Osteoblast (primary cell): ENCODE measurements at places on chromosomes 5 and 9.

DNA sequence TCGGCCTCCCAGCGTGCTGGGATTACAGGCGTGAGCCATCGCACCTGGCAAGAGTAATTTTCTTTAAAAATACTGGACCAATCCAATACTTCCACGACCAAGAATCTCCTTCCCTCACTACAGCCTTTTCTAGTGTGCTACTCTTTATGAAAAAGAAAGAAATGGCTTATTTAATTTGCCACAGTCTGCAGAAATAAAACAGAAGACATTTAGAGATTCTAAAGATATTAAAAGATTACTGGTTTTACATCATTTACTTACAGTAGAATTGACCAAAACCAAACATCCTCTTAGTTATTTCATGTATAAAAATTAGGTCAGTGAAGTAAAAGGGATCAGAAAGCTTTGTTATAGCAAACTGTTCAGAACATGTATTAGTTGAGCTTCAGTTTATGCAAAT is 679.6 kb downstream of the MAT2B start:
- no peak for DNase-seq

DNA sequence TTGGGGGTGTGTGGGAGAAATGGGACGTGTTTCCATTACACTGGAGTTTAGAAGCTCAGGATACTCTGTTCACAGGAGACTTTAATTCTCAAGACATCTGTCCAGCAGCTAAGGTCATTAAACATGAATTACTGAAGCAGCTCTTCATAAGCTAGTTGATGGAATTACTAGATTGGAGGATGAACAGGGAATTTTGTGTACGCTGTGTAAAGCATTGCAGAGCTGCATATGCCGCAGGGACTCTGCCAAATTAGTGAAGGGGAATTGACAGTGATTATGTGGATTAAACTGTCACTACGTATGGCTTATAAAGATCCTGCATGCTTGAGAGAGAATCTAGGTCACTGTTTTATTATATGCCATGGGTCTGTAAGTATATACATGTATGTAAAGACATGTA is 177.5 kb upstream of the TBC1D2 start:
- no peak for DNase-seq

- peak; percentile 98 for DNase-seq
Observed at GRCh38 chr5:149367249-149367971, 9.6 kb downstream of the PCYOX1L start.

DNA sequence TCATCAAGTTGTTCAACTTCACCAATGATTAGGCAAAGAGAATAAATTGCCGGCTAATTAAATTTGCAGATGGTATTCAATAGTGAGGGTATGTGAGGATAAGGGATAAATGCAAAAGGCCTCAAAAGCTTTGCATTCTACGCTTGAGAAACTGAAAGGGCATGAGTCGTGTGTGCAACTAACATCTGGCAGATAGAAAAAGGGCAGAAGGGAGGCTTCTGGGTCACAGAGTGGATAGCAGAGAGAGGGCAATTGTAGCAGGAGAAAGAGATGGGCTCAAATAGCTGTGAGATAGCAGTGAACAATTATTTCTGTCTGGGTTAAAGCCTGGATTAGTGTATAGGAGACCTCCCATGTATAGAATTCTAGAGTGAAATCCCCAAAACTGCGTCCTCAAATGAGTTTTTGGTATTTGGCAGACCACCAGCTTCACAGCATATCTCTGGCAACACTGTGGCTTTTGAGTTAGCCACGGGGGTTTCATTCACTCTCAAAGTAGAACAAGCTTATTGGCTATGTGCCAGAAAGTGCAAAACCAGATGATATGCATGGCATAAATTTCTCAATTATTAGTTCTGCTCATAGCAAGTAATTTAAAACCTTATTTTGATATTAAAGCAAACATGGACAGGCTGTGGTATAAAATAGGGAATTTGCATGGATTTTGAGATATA is 586.3 kb downstream of the BRINP1 start:
- no peak for DNase-seq

DNA sequence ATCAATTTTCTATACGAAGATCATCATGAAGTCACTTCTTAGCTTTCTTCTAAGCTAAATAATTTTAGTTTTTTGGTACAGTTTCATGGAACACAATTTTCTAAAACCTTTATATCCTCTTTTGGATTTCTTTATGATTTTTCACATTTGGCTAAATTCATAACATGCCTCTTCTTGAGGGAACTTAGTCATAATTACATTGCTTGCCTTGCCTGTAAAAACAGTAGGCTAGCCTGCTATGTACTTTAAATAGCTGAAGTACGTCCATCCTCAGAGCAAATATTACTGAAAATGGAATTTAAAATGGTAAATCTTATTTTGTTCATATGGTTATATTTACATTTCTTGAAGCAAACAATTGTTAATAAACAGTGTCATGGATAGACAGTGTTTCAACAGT is 225.0 kb downstream of the VPS13A start:
- DNase-seq = no peak

GRCh38 chr5:142630927-142631539 is 54.9 kb downstream of the FGF1 start:
- no peak for DNase-seq

- DNase-seq = peak; percentile 94
Observed at GRCh38 chr5:142472306-142472951, 147.6 kb upstream of the SPRY4 start.

- no peak for DNase-seq
Observed at GRCh38 chr9:74691058-74691457, 193.9 kb downstream of the RORB start.

GRCh38 chr5:21802869-21803490 is 1050.2 kb downstream of the CDH12 start:
- no peak for DNase-seq

- no peak for DNase-seq
Observed at GRCh38 chr9:91730806-91731205, 219.2 kb downstream of the ROR2 start.

- no peak for DNase-seq
Observed at GRCh38 chr9:120622790-120623189, 42.8 kb upstream of the CDK5RAP2 start.

DNA sequence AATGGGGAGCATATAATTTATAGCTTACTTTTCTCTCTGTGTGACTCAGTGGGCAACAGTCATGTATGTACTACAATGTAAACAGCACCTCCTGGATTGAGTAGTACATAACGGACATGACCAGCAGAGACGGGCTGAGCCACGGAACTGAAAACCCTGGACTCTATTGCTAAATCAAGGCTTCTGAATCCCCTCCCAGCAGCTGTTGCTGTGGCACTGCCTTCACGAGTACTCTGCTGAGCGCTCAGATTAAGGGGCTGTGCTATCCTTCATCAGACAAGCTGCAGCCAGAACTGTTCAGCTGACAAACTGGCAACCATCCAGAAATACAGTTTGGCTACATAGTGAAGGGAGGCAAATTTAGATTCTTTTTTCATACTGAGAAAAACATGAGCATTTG is 131.3 kb upstream of the CCDC180 start:
- DNase-seq = no peak

- DNase-seq = no peak
Observed at GRCh38 chr5:537621-538071, 13.4 kb upstream of the SLC9A3 start.

GRCh38 chr5:14003936-14004335 is 59.4 kb upstream of the DNAH5 start:
- no peak for DNase-seq

- DNase-seq = no peak
Observed at GRCh38 chr5:96538808-96539250, 105.8 kb upstream of the PCSK1 start.

DNA sequence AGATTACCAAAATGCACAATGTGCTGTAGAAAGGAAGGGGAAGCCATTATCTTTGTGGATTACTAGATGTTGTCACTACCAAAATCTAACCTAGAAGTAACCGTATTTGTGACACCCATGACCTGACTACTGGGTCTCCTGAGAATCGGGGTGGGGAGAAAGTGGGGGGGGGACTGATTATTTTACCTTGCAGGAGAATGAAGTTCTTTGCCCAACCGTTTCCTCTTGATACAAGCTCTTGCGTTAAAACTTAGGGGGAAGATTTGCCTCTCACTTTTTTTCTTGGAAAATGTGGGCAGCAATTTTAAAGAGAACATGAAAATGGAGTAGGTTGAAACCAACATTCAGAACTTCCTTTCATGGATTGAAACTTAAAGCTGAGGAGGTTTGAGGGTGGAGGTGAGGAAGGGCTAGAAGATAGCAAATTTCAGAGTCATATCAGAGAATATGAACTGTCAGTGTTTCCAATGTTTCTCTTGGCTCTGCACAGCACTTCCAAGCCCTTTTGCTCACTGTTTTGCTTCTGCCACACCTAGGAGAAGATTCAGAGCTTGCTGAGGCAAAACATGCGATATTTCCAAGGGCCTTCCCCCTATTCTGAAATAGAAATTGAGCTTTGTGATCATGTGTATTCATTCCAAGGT is 280.8 kb downstream of the AOPEP start:
- no peak for DNase-seq

- no peak for DNase-seq
Observed at GRCh38 chr9:98973576-98973975, 29.9 kb downstream of the COL15A1 start.

- no peak for DNase-seq
Observed at GRCh38 chr5:137345396-137345795, 153.7 kb downstream of the SPOCK1 start.

GRCh38 chr5:156589946-156590216 is 260.2 kb upstream of the PPP1R2B start:
- DNase-seq = no peak

DNA sequence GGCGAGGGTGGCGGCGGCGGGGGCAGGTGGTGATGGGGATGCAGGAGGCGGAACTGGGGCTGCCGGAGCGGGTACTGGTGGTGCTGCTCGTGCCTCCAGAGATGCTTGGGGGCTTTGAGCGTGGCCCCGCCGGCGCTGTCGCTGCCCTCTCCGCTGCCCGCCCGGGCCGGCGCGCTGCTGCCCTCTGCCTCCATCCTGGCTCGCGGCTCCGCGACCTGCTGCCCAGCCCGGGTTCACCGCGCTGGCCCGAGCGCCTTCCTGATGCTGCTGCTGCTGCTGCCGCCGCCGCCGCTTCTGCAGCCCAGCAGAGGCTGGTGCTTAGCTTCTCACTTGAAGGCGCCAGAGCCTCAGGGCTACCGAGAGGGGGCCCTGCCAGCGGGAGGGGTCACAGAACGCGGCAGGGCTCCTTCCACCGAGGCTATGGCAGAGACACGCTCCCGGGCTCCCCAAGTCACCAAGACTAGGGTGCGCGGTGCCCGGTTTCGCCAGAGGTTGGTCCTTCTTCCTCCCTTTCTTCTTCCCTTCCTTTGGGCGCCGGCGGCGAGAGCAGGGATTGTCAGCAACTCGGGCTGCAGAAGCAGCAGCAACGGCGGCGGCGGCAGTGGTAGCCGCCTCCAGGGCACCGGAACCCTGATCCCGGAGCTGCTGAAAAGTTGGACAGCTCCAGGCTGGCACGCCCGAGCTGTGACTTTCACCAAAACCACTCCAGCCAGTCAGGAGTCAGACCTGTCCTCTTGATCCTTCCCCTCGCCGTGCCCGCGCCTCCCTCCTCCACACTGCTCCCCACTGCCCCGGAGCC is at the start of gene PDE4D:
TSS of gene PDE4D (minus strand) at position 298 of the 799 bp plus-strand sequence.
- DNase-seq = peak; percentile 96

DNA sequence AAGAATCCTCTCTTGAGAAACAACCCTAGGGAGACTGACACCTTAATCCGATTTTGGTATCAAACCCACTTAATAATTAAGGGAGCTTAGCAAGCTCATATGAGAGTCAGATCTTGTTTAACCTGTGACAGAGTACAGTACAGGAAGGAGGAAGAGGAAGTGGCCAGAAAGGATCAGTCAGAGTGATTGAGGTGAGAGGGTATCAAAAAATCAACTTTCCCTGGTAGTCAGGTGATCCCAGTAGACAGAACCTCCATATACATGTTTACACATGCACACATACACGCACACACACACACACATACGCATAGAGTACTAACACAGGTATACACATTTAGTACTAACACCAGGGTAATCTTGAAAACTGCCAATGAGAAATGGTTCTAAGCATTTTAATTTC is 56.8 kb downstream of the GLIS3 start:
- no peak for DNase-seq

- DNase-seq = no peak
Observed at GRCh38 chr9:109258481-109259302, 62.2 kb downstream of the EPB41L4B start.

DNA sequence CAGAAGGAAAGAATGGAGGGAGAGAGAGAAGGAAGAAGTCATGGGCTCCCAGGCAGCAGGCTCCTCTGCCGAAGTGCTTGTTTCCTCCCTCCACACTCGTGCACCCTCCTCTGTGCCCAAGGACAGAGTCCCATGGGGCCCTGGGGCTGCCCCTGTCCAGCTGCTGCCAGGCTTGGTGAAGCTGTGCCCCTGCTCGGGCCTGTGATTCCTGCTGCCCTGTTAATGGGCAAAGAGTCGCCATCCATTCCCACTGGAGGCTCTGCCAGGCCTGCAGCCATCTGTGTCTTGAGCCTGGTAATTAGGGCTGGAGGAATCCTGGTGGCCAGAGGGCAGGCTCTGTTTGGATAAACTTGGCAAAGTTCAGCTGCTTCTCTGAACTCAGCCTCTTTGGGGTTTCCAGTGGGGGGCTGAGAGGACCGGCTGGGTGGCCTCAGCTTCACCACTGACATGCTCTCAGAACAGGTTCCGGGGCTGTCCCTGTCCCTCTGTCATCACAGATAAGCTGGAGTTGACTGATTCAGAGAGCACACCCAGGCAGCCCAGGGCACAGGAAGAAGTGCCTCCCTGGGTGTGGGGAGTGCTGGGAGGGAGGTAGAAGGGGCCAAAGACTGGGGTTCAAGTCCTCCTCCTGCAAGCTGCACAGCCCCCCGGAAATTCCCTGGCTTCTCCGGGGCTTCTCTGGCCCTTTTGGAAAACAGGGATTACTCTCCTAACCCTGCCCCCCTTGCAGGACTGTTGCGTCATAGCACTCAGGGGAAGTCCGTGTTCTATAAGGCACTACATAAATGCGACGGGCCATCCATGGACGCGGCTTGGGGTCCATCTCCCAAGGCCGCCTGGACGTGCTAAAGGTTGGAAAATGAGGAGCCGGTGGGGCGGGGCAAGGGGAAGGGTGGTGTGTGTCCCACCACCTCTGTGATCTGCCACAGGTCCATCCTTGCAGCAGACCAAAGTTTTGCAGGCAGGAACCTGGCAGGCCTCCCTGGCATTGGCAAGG is 154.8 kb downstream of the PAX5 start:
- no peak for DNase-seq

- DNase-seq = peak; percentile 99
Observed at GRCh38 chr9:133944746-133945135, 47.4 kb downstream of the VAV2 start.

DNA sequence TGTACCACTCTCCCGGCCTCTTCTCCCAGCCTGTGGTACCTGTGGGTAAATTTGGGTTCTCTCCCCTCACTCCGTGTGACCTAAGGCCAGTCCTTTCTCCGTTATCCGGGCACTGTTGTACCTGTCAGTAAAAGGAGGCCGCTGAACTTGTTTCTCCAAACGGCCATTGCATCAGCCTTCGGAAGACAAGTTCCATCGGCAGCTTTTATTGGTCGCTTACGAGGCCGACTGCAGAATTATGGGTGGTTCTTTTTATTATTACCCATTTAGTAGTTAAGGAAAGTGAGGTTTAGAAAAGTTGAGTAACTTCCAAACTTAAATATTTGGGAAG is 558 bp downstream of the GRPEL2 start:
- no peak for DNase-seq
